H9 (cell line): ENCODE measurements at places on chromosomes 13 and 19. TPM values are rescaled to one million over a fixed set of nuclear protein-coding genes. Genes with fewer than 3 reads are reported as not detected.

DNA sequence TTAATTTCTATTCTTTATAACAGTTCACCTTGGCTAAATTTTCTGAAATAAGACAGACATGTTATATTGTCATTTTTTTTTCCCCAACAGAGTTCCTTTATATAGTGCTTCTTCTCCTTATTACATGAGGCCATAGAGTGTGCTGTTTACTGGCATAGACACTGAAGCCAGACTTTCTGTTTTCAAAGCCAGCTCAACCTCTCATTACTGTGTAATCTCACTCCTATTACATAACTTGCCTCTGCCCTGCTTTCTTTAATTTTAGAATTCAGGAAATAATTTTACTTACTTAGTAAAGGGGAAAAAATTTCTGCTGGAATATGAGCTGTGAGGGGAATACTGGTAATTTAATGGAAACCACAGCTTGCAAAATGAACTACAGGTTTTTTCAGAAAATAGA, 1380.4 kb downstream of the SLITRK1 start:
- H3K4me1 ChIP-seq = peaks cover 5% of the 10 kb centered on the region; the same call in 1 of the 2 replicates
- H3K36me3 ChIP-seq = no peaks in the 10 kb centered on the region
- no peak for DNase-seq
- H3K27ac ChIP-seq = no peak overlapping the region
- H3K4me3 ChIP-seq = no peak overlapping the region
- H3K27me3 ChIP-seq = no peaks in the 10 kb centered on the region

DNA sequence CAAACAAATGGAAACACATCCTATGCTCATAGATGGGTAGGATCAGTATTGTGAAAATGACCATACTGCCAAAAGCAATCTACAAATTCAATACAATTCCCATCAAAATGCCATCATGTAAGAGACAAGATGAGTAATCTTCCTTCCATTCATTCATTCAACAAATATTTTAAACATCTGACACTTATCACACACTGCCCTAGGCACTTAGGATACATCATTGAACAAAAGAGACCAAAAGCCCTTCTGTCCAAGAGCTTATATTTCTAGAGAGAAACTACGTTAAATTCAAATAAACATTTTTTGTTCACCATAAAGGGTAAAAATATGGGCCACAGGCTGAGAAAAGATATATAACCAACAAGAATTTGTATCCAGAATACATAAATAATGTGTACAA, 20.5 kb upstream of the LHFPL6 start:
- no peaks in the 10 kb centered on the region for H3K27me3 ChIP-seq
- no peak for DNase-seq

DNA sequence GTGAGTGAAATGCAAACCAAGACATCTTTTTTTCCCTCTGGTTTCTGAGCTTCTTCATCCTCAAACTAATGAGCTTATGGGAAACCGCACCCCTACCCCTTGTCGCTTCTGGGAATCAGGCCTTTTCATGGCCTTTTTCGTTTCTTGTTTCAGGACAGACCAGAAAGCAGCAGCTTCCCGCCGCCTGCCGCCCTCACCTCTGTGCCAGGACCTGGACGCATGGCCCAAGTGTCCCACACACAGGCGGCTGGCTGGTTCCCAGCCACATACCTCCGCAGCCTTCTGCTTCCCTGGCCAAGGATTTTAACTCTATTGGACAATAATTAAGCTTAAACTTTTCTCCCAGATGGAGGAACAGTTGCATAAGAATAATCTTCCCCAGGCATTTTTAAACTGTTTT, 114.1 kb upstream of the SLITRK1 start:
- DNase-seq = no peak
- no peak overlapping the region for H3K27ac ChIP-seq
- no peaks in the 10 kb centered on the region for H3K27me3 ChIP-seq
- H3K4me1 ChIP-seq = no peaks in the 10 kb centered on the region
- H3K36me3 ChIP-seq = peaks cover 3% of the 10 kb centered on the region; the same call in 1 of the 2 replicates
- H3K4me3 ChIP-seq = no peak overlapping the region

DNA sequence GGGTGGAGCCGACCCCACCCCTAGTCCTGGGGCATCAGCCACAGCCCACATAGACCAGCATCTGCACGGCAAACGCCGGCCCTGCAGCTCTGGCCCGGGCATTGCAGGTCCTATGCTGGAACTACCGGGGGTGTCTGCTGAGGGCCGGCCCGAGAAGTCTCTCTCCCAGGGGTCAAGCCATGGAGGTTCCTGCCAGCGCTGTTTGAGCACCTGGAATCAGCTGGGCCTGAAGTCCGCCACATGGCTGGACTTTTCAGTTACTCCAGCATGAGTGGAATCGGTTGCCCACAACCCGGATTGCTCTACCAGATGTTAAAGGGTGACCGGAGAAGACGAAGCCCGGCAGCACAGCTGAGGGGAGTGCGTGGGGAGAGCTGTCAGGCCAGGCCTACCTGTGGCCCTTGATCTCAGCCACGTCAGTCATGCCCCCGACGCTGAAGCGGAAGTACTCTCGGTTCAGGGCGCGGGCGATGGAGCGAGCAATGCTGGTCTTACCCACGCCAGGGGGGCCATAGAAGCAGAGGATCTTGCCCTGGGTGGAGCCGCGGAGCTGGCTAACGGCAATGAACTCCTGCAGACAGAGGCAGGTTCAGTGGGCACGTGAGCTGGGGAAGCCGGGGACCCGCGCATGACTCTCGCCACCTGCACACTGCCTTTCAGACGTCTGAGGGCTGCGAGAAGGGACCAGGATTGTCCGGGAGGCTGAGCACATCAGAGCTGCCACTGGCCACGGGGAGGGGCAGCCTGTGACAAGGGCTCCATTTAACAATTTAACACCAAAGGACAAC, 8.7 kb downstream of the RPL36 start:
- DNase-seq = no peak
- H3K27ac ChIP-seq = no peak overlapping the region
- no peaks in the 10 kb centered on the region for H3K4me1 ChIP-seq
- peaks cover 60% of the 10 kb centered on the region for H3K36me3 ChIP-seq
- H3K4me3 ChIP-seq = no peak overlapping the region

GRCh38 chr13:27264181-27264580, 6.4 kb upstream of the RASL11A start:
- H3K27me3 ChIP-seq = no peaks in the 10 kb centered on the region
- H3K36me3 ChIP-seq = no peaks in the 10 kb centered on the region; the same call in 2 of the 3 replicates
- no peak overlapping the region for H3K27ac ChIP-seq
- no peak for DNase-seq
- H3K4me3 ChIP-seq = no peak overlapping the region
- peaks cover 6% of the 10 kb centered on the region; the same call in 1 of the 2 replicates for H3K4me1 ChIP-seq

GRCh38 chr13:68996668-68997025, 1111.0 kb upstream of the ATXN8OS start:
- H3K27ac ChIP-seq = no peak overlapping the region
- H3K4me1 ChIP-seq = no peaks in the 10 kb centered on the region; the same call in 1 of the 2 replicates
- H3K36me3 ChIP-seq = peaks cover 19% of the 10 kb centered on the region
- H3K4me3 ChIP-seq = no peak overlapping the region
- no peaks in the 10 kb centered on the region for H3K27me3 ChIP-seq
- no peak for DNase-seq

GRCh38 chr19:15292140-15292539, 40.2 kb downstream of the BRD4 start:
- H3K4me3 ChIP-seq = no peak overlapping the region
- H3K36me3 ChIP-seq = peaks cover 11% of the 10 kb centered on the region
- peaks cover 21% of the 10 kb centered on the region for H3K4me1 ChIP-seq
- no peaks in the 10 kb centered on the region for H3K27me3 ChIP-seq
- DNase-seq = no peak
- no peak overlapping the region for H3K27ac ChIP-seq

- peak overlapping the region; percentile 79 for H3K4me3 ChIP-seq
- H3K4me1 ChIP-seq = peaks cover 6% of the 10 kb centered on the region; the same call in 1 of the 2 replicates
- DNase-seq = peak; percentile 99
- peak overlapping the region; percentile 36 for H3K27ac ChIP-seq
- H3K27me3 ChIP-seq = no peaks in the 10 kb centered on the region
- H3K36me3 ChIP-seq = no peaks in the 10 kb centered on the region; the same call in 2 of the 3 replicates
Measured at GRCh38 chr19:47227352-47228167, 3.4 kb downstream of the BBC3 start.

CDC42EP5 gene
- 1.6 and 2.9 TPM in 2 replicates for total RNA-seq

ZNF181 gene
- total RNA-seq = 8.2 and 9.9 TPM in 2 replicates

DNA sequence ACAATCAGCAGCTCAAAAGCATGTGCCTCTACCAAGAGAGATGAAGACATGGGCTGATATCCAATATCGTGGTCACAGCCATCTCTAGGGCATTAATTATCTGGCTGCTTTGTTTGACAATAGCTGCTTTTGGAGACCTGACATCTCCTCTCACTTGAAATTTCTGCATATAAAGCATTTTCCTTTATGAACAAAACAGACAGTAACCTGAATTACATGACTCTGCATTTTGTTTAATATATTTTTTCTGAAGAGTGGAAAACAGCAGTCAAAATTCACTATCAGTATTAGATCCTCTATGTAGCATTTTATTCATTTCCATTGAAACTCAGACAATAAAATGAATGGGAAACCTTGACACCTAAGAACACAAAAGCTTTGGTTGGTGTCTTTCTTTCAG, 42.4 kb upstream of the ESD start:
- H3K4me1 ChIP-seq = no peaks in the 10 kb centered on the region
- 0 out of 2 replicates have a peak, but pooled peaks cover 6% of the 10 kb centered on the region for H3K36me3 ChIP-seq
- H3K4me3 ChIP-seq = no peak overlapping the region
- H3K27ac ChIP-seq = no peak overlapping the region
- no peaks in the 10 kb centered on the region for H3K27me3 ChIP-seq

CALR3 gene
- total RNA-seq = 0.44 and 0.53 TPM in 2 replicates

GRCh38 chr13:109776575-109776974, 9.8 kb downstream of the IRS2 start:
- H3K27ac ChIP-seq = no peak overlapping the region
- peaks cover 25% of the 10 kb centered on the region for H3K36me3 ChIP-seq
- H3K4me1 ChIP-seq = peaks cover 9% of the 10 kb centered on the region; the same call in 1 of the 2 replicates
- no peak overlapping the region for H3K4me3 ChIP-seq

GRCh38 chr13:40495621-40496001, 170.8 kb downstream of the FOXO1 start:
- H3K27ac ChIP-seq = no peak overlapping the region
- DNase-seq = no peak
- H3K36me3 ChIP-seq = no peaks in the 10 kb centered on the region
- H3K27me3 ChIP-seq = no peaks in the 10 kb centered on the region

GPR180 gene
- 5.1 and 5.5 TPM in 2 replicates for total RNA-seq

DNA sequence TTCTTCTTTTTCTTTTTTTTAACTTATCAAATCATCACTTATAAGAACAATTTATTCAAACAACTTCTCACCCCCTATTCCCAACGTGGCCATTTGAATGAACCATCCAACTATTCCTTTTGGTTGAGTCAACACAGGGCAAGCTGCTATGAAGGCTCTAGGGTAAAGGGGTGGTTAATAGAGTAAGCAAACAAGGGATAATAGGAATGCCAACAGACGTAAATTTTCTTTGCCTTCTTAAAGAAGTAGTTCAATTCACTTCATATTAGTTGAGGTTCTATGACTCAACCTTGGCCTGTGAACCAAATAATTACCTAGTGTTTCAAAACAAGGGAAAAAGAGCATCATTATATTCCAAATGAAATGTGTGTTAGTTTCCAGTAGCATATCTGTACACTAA, 1383.8 kb upstream of the SLC10A2 start:
- no peak overlapping the region for H3K4me3 ChIP-seq
- H3K27me3 ChIP-seq = no peaks in the 10 kb centered on the region
- H3K27ac ChIP-seq = no peak overlapping the region
- H3K36me3 ChIP-seq = peaks cover 13% of the 10 kb centered on the region
- no peaks in the 10 kb centered on the region for H3K4me1 ChIP-seq
- no peak for DNase-seq

- no peak overlapping the region for H3K4me3 ChIP-seq
- no peak overlapping the region for H3K27ac ChIP-seq
- DNase-seq = no peak
- H3K36me3 ChIP-seq = no peaks in the 10 kb centered on the region; the same call in 2 of the 3 replicates
- no peaks in the 10 kb centered on the region for H3K4me1 ChIP-seq
- H3K27me3 ChIP-seq = no peaks in the 10 kb centered on the region
Measured at GRCh38 chr19:33947265-33947964, 150.7 kb downstream of the KCTD15 start.

DNA sequence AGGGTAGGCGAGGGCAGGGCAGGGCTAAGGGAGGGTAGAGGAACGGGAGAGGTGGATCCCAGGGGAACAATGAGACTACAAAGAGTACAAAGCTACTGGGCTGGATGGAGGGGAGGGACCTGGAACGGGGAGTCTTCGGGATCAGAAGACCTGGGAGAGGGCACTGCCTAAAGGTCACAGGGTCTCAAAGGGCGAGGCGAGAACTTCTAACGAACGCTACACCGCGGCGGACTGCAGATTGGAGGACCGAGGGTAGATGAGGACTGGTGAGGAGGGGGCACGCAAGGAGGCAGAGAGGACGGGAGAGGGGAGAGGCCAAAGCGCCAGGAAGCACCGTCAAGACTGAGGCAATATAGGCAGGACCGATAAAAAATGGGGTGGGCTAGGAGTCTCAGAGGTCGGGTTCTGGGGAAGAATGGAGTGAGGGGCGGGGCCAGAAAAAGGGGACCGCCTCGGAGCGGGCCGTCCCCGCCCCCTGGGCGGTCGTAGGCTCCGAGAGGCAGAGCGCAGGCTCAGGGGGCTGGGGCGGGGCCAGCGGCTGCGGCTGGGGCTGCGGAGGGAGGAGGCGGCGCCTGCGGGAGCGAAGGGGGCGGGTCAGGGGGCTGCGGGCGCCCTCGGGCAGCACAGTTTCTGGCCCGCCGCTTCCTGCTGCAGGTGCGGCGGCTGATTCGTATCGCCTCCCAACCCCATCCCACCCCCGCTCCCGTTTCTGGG, 1.3 kb upstream of the KCNC3 start:
- H3K27ac ChIP-seq = no peak overlapping the region
- H3K36me3 ChIP-seq = no peaks in the 10 kb centered on the region
- H3K4me1 ChIP-seq = peaks cover 6% of the 10 kb centered on the region; the same call in 1 of the 2 replicates
- peak overlapping the region; percentile 94 for H3K4me3 ChIP-seq
- peak; percentile 96 for DNase-seq

LSR gene
- total RNA-seq = 151 and 152 TPM in 2 replicates

LRRC63 gene
- total RNA-seq = not detected in 2 replicates

DNA sequence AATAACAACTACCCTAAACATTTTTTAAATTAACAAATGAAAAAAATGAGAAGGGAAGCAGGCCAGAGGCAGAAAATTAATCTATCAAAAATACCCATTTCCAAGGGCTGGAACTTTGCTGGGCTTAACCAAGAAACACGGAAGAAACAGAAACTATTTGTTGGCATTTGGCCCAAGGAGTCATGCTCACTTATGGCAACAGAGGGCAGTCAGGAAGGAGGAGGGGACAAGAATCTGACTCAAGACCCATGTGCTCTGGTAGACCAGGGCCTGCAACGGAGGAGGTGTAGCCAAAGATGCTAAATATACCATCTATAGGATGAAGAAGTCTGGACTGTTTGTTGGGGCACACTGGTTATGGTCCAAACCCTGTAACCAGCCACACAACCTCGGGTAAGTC, 496.7 kb downstream of the COG6 start:
- H3K27me3 ChIP-seq = no peaks in the 10 kb centered on the region
- H3K4me3 ChIP-seq = no peak overlapping the region
- H3K4me1 ChIP-seq = no peaks in the 10 kb centered on the region; the same call in 1 of the 2 replicates
- no peak for DNase-seq

- no peak for DNase-seq
- H3K27me3 ChIP-seq = no peaks in the 10 kb centered on the region
Measured at GRCh38 chr13:72379581-72379980, 347.8 kb downstream of the MZT1 start.

MISP gene
- 0.44 and 0.83 TPM in 2 replicates for total RNA-seq

FUT1 gene
- 15.9 and 16.1 TPM in 2 replicates for total RNA-seq

PSG2 gene
- not detected in 2 replicates for total RNA-seq

- H3K27me3 ChIP-seq = no peaks in the 10 kb centered on the region
- no peaks in the 10 kb centered on the region for H3K4me1 ChIP-seq
- DNase-seq = no peak
- no peak overlapping the region for H3K4me3 ChIP-seq
- no peak overlapping the region for H3K27ac ChIP-seq
Measured at GRCh38 chr13:62595976-62596375, 1180.3 kb upstream of the PCDH20 start.
